Activated naive CD4-positive, alpha-beta T cell treated with Interleukin-2 at 50 U/mL for 16 hours (primary cell): ENCODE measurements at places on chromosomes 5 and 9.

- DNase-seq, result no peak
Measured at GRCh38 chr5:140134277-140134935, 8.7 kb downstream of the IGIP start.

GRCh38 chr5:58961631-58962280 lies 378.9 kb downstream of the RAB3C start:
- no peak for DNase-seq

DNA sequence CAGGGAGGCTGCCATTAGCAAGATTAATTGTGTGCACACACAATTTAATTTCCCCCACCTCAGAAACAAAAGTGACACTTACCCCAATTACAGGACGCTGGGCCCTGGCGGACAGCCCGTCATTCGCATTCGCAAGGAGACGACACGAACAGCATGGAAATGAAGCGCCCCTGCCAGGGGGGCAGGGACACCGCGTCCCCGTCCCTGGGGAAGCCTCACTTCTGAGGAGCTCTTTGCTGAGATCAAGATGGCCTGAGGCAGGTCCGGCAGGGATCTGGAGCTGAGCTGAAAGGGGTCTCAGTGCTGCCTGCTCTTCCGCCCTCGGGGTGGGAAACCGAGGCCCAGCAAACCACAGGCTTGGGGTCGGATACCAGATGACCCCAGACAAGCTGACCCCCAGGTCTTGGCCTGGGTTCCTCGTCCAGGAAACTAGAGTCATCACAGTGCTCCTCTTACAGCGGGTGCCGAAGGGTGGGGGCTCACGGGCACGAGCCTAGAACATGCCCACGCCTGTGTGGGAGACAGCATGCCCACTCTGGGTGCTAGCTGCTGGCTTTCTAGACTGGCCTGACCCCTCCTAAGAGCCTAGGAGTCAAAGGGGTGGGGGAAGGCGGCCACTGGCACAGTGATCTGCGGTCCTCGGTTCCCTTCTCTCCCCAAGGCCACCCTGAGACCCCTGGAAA lies 103.2 kb downstream of the VAV2 start:
- DNase-seq, result no peak

DNA sequence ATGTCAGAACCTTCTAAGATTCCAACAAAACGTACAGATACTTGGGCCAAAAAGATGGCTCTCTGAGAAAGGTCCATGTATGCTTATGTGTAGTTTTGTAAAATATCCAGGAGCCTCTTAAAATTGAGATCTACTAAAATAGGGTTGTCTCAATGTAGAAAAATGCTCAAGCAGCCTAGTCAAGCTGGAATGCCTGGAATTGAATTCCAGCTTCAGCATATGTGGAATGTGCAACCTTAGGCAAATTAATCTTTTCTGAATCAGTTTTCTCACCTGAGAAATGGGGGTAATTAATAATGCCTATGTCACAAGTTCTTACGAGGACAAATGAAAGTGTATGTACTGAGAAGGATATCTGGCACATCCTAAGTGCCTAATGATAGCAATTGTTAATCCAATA lies 662.4 kb downstream of the DTWD2 start:
- no peak for DNase-seq

GRCh38 chr5:116795189-116795588 lies 220.6 kb upstream of the SEMA6A start:
- DNase-seq, result no peak

DNA sequence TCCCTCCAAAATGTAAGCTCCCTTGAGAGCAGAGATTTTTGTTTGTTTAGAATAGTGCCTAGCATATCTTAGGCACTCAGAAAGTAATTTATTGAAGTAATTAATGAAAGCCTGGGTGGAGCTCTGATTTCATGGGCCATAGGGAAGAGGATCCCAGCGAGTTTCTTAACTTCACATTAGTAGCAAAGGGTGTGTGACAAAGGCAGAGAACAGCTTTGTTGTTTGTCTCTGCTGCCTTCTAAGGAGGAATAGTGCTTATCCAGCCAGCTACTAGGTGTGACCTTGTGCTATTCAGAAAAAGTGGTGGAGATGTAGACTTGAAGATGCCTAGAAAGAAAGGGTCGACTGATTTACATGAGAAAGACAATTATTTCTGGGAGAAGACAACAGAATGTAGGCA lies 149.0 kb downstream of the CD180 start:
- no peak for DNase-seq

GRCh38 chr5:75405296-75405695 lies 68.3 kb downstream of the HMGCR start:
- no peak for DNase-seq

GRCh38 chr9:35415402-35416097 lies 74.4 kb upstream of the RUSC2 start:
- DNase-seq, result no peak

DNA sequence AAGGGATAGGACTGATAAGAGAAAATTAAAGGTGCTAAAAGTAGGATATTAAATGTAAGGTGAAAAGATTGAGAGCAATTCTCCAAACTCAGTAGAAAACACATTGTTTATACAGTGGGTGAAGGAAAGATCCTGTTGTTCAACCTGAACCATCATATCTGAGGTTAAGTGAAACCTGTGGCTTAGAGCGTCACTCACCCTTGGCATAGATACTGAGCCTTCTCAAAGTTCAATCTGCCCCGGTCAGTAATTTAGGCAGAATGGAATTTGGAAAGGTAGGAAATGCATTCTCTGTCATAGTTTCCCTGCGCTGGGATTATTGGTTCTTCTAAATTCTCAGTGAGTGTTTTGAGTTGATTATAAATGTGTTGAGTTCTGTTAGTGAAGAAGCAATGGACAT lies 456.2 kb upstream of the NMUR2 start:
- no peak for DNase-seq

DNA sequence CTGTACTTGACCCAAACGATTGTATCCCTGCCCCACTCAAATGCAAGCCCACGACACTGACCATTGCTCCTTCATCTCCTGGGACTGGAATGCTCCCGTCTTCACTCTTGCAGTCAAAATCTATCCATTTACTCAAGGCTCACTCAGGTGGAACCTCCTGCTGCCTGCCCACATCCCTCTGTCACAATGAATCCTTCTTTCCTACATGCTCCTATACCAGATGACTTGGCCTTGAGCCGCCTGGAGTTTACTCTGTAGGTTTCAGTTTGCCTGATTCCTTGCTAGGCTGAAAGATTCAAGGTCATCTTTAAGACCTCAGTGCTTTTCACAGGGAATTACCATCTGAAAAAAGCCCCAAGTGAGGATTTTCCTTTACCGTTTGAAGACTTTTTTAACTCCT lies 264.1 kb downstream of the GLIS3 start:
- DNase-seq, result no peak

DNA sequence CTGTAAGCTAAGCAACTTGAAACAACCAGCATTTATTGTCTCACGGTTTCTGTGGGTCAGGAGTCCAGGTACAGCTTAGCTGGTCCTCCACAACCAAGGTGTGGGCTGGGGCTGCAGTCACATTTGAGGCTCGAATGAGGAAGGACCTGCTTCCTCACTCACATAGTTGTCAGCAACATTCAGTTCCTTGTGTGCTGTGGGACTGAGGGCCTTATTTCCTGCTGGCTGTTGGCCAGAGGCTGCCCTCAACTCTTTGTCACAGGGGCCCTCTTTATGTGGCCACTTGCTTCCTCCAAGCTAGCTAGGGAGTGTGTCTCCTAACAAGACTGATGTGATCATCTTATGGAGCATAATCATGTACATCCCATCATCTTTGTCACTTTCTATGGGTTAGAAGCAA lies 29.2 kb upstream of the SEMA4D start:
- no peak for DNase-seq
